ENCODE measurements at places on chromosomes 3 and 15. TPM values are rescaled to one million over a fixed set of nuclear protein-coding genes. Genes with fewer than 3 reads are reported as not detected.

The ASB14 gene
- not detected for total RNA-seq

The RNF123 gene
- 26.9 TPM for total RNA-seq

The GOLGA6L4 gene
- 1.3 TPM for total RNA-seq

The CD200 gene
- total RNA-seq, result 0.12 TPM

The SNRK gene
- 24.5 TPM for total RNA-seq

The FOXL2 gene
- 8.3 TPM for total RNA-seq

The PLSCR5 gene
- not detected for total RNA-seq

The SLITRK3 gene
- total RNA-seq, result not detected

The DGKG gene
- under 0.01 TPM for total RNA-seq

Data from hair follicle dermal papilla cell (primary cell).